ENCODE measurements at places on chromosomes 16 and 17.

- no peak for DNase-seq
Measured at GRCh38 chr17:32488177-32488542, 1.4 kb downstream of the CDK5R1 start.

GRCh38 chr17:29617125-29617480 is 5.6 kb downstream of the CORO6 start:
- peak; percentile 88 for DNase-seq

DNA sequence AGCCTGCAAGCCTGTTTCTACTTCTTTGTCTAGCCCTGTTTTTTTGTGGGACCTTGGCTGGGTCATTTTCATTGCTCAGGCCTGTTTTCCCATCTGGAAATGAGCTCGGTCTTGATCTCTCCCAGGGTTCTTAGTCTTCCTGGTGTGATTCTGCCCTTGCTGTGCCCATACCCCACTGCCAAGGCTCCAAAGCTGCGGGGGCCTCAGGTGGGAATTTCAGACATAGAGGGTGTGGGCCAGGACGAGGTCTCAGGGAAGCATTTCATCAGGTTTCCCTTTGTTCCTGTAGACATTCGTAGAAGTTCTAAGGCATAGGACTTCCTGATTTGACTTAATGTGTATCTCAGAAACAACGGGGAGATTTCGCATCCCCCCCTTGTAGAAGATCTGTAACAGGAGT is 5.8 kb downstream of the MPRIP start:
- no peak for DNase-seq

GRCh38 chr17:77288115-77288619 is 147.4 kb downstream of the SEC14L1 start:
- DNase-seq, result no peak

GRCh38 chr16:73040136-73040535 is 7.8 kb downstream of the ZFHX3 start:
- DNase-seq, result no peak

Data from SK-N-SH (cell line).